Left cardiac atrium (tissue), 4 donors: ENCODE measurements at places on chromosomes 3 and 15.
A peak's percentile ranks its signal among the peaks of the same experiment; 100 is the strongest.

DNA sequence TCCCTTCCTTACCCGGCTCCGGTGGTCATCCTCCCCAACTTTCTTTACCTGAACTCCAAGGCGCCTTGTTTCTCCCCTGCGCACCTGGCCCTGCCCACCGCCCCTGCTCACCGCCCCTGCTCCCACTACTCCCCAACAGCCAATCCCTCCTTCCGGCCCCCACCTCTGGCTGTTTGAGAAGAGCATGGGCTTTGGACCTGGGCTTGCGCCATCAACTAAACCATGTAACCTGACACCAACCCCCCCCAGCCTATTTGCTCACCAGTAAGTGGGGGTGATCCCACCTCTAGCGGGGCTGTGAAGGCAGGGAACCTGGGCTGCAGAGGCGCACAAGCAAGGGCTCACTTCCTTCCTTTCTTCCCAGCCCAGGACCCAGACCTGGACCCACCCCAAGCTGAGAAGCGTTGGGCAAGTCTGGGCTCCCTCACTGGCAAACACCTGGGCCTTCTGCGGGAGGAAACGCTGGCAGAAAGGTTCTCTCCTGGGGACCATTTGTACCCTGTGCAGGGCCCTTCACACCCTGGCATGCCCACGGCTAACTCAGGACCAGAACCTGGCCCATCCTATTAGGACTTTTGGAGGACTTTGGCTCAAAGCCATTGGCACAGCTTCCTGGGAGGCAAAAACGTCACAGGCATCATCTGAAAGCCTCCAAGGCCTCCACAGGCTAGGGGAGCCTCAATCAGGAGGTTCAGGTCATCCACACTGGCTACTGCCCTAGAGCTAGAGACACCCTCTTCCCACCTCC lies at the start of gene PLXNB1:
TSS of gene PLXNB1 (minus strand) at position 127 of the 748 bp plus-strand sequence. CDS start 5,475 bp downstream, outside the sequence.
- DNase-seq, result peak; percentile 66

DNA sequence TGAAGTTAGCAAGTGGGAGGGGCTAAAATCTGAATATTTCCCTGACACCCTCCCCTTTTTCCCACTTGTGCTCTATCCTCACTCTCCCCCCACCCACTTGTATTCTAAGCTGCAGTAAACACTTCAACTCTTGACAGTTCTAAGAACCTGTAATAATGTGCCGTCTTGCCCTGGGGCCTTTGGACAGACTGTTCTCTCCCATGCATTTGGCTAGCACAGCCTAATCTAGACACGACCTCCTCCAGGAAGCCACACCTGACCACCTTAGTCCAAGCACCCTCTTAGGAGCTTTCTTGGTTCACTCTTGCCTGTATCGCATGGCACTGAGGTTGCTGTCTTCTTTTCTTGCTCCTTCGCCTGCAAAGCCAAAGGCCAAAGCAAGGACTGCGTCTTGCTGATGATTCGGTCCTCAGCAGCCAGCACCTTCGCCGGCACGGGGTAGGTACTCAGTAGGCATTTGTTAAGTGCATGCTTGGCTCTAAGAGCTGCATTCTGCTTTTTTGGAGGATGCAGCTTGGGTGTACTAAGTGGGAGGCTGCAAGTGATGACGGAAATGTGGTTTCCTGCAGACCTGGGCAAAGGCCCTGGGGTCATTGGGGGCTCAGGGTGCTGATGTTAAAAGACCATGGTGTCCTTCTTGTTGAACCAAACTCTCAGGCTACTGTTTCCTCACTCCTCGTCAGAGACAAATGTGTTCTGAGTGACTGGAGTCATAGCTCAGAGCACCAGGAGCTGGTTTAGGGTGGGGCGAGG lies 2.0 kb upstream of the ZNF710 start:
- DNase-seq, result no peak

DNA sequence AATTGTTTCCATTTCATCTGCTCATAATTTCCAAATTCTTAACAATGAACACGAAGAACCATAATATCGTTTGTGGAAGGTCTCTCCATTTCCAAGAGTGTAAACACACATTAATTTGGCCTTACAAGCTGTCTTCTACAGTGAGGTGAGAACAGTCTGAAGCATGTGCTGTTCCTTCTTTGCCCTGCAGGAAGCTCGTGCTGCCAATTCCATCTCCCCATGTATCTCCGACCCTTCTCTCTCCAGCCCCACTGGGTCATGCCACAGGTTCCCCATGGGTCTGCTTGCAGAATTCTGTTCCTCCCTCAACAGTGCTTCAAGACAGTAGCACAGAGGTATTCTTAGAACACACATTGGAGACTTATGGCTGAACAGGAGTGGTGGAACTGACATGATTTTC lies 70.5 kb downstream of the CHSY1 start:
- DNase-seq, result no peak

DNA sequence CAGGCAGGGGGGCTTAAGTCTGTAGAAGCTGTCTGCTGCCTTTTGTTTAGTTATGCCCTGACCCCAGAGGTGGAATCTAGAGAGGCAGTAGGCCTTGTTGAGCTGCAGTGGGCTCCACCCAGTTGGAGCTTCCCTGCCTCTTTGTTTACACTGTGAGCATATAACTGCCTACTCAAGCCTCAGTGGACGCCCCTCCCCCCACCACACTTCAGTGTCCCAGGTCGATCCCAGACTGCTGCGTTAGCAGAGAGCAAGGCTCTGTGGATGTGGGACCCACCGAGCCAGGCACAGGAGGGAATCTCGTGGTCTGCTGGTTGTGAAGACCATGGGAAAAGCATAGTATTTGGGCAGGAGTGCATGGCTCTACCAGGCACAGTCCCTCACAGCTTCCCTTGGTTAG lies 446.8 kb upstream of the RARB start:
- DNase-seq, result no peak

DNA sequence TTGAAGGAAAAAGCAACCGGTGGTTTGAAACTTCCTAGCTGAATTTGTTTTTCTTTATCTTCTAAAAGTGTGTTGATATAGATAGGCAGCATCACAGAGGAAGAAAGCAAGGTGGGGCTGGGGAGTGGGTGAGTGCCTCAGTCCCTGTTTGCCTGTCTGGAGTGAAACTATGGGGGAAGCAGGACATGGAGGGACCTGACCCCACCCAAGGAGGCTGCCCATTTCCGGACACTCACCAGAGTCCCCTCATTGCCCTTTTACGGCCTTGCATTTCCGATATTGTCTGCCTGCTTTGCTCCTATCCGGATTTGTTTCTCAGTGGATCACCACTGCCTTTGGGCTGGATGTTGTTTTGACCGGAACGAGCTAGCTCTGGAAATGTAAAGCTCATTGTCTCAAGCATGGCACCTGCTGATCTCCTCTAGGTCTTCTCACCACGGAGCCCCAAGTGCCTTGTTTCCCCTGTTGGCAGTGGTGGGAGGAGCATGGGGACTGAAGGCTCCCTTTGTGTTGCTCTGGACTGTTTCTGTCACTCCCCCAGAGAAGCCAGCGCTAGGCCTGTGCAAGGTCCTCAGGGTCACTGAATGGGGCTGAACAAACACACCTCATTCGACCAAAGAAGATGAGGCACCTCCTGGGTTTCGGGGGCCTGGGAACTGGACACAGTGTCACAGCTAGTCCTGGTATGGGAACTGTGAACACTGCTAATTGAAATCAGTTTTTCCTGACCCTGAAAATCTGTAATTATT lies 7.0 kb downstream of the CLDN11 start:
- DNase-seq, result no peak
